Stimulated activated CD4-positive, alpha-beta T cell treated with anti-CD3 and anti-CD28 coated beads, TNF-alpha, amount 100 ng/mL, for 48 hours (primary cell): ENCODE measurements at places on chromosomes 3 and 15.

- DNase-seq: no peak
These were observed 851 bp downstream of the AP2M1 start for GRCh38 chr3:184175506-184175905.

- no peak for DNase-seq
These were observed 183.6 kb downstream of the ABHD5 start for GRCh38 chr3:43874290-43874689.

GRCh38 chr3:30347679-30348216 is 258.7 kb upstream of the TGFBR2 start:
- peak; percentile 31 for DNase-seq

DNA sequence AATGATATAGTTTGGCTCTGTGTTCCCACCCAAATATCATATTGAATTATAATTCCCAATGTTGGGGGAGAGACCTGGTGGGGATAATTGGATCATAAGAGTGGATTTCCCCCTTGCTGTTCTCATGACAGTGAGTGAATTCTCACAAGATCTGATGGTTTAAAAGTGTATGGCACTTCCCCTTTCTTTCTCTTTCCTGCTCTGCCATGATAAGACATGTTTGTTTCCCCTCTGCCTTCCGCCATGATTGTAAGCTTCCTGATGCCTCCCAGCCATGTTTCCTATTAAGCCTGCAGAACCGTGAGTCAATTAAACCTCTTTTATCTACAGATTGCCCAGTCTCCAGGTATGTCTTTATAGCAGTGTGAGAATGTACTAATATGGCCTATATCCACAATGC is 126.7 kb upstream of the GMNC start:
- no peak for DNase-seq

DNA sequence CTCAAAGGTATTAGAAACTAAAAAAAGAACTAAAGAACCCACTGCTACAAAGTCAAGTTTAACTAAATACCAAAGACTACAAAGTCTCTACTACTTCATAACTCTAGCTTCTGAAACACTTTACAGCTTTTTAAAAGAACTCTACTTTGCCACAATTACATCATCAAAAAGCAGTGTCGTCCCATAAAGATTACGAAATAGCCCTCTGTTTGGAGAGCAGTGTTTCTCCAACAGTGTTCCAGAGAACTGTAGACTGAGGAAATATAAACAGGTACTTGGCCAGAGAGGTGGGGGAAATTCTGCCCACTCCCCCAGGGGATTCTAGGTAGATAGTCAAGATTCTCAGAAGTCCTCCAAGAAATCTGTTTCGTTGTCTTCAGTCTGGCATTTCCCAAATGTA is 225.6 kb downstream of the PDZRN3 start:
- DNase-seq: no peak

- no peak for DNase-seq
These were observed 95.6 kb downstream of the ATP10A start for GRCh38 chr15:25767356-25768151.

DNA sequence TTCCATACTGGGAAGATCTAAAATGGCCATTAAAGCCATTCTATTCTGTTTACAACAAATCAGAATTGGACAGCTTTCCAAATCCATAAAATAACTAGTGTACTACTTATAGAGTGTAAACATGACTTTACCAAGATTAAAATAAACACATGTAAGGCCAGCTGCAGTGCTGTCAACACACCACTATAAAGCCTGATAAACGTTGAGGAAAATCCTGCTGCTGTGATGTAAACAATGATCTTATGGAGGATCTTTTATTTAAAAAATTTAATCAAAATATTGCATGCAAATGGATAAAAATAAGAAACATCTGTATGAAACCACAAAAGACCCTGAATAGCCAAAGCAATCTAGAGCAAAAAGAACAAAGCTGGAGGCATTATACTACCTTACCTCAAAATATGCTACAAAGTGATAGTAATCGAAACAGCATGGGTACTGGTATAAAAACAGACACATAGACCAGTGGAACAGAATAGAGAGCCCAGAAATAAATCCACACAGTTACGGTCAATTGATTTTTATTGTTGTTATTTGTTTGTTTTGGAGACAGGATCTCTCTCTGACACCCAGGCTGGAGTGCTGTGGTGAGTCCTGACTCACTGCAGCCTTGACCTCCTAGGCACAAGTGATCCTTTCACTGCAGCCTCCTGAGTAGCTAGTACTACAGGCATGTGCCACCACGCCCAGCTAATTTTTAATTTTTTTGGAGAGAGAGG is 428.8 kb upstream of the C2CD4B start:
- DNase-seq: no peak

DNA sequence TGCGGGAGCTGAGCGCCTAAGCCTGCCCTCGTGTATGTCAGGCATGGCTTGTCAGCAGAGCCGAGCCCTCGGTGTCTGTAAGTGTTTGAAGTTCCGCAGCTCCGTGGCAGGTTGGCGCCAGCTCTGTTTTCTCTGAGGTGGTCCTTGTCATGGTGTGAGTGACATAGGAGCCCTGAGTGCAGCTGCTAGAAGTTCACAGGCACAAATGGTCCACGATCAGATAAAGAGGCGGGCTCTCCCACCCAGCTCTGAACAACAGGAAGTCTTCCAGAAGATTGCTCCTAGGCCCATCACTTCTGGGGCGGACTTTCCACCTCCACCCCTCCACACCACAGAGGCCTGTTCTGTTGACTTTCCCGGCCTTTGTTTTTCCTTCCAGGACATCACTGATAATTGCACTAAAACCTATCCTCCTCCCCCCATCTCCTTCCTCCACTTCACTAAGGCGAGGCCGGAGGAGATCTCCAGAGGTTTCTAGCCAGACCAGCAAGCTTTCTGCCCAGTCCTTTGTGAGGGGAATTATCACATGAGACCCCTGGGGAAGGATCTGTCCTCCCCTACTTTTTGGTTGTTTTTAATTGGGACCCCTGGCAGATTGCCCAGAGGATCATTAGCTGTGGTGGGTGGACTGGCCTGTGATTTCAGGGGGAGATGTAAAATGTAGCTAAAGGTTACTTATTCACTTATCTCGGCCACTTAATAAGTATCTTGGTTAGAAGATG is 19.9 kb downstream of the ITPR1 start:
- no peak for DNase-seq

DNA sequence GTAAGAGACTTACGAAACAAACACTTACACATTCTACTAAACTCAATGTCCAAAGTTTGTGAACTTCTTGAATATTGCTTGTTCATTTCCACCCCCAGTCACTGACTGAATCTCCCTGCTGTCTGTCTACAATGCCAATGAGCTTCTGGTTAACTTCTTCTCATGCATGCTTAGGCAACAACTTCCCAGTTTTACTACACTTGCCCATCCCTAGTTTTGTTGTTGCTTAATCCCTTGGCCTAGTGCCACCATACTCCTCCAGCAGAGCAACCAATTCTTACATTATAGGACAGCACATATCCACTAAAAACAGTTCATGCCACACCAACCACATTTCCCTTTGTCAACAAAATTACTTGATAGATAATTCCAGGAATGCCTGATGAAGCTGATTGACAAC is 40.9 kb upstream of the CCR2 start:
- DNase-seq: no peak
